ENCODE measurements at places on chromosomes 3 and 15.
A peak's percentile ranks its signal among the peaks of the same experiment; 100 is the strongest.

- DNase-seq, result no peak
Measured at GRCh38 chr3:37770336-37770735, 91.3 kb upstream of the CTDSPL start.

- no peak for DNase-seq
Measured at GRCh38 chr3:11093823-11094340, 60.4 kb upstream of the HRH1 start.

DNA sequence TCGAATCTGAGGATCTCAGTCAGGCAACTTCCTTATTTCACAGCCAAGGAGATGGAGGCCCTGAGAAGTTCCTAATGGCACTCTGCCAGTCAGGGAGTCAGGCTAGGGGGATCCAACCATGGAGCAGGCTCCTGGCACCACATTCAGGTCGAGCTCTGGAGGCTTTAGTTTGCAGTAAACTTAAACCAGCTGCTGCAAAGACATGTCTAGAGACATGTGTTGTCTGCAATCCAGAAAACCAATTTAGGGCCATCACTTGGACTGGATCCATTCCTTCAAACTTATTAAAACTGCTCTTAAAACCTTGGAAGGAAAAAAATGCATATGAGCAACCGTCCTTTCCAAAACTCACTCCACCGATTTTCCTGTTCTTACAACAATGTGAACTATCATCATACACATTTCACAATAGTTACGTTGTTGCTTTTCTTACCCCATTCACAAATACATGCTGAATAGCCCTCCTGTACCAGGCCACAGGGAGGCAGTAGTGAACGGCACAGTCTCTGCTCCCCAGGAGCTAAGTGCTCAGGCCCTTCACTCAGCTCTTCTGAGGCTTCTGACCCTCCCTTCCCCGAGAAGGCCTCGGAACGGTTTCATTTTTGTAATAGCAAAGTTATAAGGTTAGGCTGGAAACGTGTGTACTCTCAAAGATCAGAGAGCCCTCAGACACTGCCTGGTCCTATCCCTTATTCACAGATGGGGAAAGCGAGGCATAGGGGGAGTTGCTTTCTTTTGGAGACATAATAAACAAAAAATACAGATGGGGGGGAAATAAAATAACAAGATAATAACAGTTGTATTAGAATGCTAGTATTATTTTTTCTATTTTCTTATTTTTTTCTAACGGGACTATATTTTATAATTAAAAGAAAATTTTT, 20.1 kb downstream of the RFT1 start:
- DNase-seq, result no peak

DNA sequence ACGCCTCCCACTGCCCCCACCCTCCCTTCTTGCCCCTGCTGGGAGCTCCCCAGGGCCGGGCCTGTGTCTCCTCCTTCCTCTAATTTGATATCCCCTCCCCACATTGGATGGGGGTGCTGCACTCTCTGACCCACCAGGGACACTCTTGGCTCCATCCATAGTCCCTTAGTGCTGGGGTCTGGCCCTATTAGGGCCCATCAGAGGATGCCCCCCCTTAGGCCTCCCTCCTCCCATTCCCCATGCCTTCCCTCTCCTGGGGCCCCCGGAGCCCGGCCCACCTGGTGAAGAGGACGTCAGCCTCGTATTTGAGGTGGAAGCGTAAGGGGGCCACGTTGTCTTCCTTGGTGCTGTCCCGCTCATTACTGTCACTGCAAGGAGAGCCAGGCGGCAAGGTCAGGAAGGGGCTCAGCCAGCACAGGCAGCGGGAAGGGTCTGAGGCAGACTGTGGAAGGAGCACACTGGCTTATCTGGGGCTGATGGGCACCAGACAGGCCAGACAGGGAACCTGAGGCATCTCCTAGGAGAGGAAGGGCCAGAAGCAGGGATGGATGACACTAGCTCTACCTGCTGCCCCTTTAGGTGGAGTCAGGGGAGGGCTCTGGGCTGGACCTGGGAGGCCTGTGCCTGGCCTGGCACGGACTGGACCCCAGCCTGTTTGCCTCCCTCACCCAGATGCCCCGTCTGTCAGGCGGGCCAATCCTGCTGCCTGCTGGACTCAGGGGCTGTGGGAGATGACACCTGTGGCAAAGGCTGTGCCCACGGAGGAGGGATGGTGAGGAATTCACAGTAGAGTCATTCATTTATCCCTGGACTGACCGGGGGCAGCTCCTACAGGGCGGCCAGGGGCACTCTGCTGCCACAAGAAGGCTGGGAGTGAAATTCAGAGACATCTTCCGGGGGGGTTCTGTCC, 36.2 kb downstream of the FEM1B start:
- DNase-seq, result peak; percentile 52

DNA sequence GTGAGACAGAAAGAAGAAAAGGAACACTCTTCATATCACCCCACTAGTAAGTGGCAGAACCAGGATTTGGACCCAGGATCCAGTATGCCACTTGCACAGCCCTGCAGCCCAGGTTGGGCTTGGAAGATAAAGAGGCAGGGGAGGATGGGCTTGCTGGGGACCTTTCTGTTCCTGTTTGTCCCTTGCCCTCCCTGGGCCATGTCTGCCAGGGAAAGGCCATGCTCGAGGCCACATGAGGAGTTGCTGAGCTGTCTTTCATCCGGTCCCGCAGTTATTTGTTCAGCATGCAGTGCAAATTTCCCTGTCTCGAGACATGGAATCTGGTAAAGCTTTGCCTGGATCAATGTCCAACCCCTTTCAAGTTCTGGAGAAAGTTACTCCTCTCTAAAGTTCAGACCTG, 116.0 kb upstream of the MRPS22 start:
- DNase-seq, result no peak

DNA sequence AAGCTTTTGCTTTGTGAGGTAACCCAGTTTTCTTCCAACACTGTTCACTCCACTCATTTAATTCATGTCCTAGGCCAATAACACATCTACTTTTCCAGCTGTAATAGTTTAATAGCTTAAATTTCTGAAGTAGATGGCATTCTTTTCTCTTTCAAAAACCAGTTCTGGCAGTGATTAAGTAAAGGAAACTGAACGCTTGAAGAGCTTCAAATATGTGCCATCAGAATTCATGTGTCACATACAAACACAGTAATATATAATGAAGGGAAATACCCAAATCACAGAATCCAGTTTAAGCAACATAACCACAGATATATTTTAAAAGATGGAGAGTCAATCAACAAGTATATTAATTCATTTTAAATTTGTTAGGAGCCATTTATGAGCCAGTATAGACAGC, 91.0 kb downstream of the TNIK start:
- DNase-seq, result no peak

- DNase-seq, result no peak
Measured at GRCh38 chr3:102936511-102937045, 501.8 kb downstream of the ZPLD1 start.

- no peak for DNase-seq
Measured at GRCh38 chr3:117695871-117696645, 986.5 kb downstream of the TUSC7 start.

- no peak for DNase-seq
Measured at GRCh38 chr3:133948131-133948810, 52.6 kb upstream of the RAB6B start.

DNA sequence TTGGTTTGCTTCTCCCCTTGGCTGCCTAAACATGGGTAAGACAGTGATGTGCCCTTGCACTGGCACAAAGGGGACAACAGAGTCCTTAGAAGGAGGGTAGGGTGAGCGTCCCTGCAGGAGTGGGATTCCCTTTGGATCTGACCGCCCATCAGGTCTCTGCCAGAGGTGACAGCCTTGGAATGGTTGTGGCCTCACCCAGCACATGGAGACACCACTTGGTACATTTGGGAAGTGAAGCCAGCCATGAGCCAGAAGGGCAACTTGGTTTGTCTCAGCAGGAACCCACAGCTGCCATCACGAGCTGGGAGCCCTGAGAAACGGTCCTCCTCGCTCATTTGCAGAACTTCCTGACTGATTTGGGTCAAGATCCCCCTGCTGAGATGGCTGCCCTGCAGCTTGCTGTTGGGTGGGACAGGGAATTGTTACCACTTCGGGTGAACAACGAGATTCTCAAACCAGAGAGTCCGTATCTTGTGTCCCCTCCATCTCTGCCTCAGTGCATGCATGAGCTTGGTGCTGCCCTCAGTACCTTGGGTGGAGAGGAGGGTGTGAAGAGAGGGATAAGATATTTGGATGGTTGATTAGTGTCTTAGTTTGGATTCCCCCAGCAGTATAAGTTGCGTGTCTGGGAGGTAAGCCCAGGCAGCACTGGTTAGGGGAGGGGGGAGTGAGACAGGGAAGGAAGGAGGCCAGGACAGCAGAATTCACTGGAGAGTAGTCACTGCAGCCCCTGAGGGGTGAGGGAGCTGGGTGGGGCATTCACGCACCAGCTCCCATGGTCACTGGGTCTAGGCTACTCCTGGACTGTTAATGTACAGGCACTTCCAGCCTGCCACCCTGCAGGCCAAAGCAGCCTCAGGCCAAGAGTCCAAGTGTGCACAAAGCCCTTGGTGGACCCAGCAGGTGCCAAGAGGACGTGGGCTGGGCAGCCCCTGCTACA, 168.8 kb upstream of the TOPAZ1 start:
- DNase-seq, result no peak

- DNase-seq, result no peak
Measured at GRCh38 chr3:23017801-23018200, 185.3 kb upstream of the UBE2E2 start.

DNA sequence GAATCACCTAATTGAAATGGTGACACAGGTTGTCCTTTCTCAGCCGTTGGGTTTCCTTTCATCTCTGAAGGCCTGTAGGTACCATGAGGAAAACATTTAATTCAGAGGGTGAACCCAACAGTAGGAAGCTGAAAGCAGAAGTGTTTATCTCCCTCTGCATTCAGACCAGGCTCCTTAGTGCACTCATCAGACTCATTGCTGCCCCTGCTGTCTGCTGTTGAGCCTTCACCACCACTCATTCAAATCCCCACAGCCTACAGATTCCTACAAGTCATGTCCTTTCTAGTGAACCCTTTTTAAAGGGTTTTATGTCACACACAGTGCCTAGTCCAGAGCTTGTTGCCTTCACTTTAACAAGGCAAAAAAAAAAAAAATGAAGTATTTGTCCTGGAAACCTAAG, 13.4 kb downstream of the WDR48 start:
- DNase-seq, result no peak

DNA sequence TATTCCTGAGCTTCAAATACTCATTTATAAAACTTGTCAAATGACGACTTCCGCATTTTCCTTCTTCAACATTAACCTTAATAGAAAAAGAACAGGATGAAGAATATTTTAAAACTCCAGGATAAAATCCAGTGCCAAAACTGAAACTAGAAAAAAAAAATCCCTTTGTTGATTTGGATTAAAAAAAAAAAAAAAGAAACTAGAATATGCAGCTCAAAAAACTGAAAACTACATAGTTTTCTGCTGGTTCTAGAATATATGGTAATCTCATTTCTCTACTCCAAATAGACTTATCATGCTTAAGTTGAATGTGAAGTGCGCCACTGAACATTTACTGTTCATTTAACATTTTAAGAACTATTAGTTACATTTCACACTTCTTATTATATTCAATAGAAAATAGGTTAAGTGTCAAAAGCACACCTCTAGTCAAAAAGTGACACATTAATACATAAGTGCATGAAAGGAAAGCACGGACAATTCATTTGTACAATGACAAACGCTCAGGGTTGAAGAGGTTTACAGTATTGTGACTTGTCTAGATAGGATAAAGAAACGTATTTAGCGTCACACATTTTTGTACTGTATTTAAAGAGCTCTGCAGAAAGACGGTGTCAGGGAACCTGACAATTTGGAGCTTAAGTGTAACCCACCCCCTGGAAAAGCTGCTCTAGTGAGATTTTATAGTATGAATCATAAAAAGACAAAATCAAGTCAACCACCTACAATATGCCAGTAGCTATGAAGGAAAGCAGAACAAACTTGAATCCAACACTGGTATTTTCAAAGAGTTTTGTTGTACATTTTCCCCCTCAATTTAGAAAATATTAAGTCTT, 5.8 kb downstream of the TRA2B start:
- no peak for DNase-seq

GRCh38 chr15:89526601-89527441, 30.4 kb upstream of the RHCG start:
- DNase-seq, result no peak

GRCh38 chr3:71407823-71408222, 175.7 kb downstream of the FOXP1 start:
- no peak for DNase-seq

DNA sequence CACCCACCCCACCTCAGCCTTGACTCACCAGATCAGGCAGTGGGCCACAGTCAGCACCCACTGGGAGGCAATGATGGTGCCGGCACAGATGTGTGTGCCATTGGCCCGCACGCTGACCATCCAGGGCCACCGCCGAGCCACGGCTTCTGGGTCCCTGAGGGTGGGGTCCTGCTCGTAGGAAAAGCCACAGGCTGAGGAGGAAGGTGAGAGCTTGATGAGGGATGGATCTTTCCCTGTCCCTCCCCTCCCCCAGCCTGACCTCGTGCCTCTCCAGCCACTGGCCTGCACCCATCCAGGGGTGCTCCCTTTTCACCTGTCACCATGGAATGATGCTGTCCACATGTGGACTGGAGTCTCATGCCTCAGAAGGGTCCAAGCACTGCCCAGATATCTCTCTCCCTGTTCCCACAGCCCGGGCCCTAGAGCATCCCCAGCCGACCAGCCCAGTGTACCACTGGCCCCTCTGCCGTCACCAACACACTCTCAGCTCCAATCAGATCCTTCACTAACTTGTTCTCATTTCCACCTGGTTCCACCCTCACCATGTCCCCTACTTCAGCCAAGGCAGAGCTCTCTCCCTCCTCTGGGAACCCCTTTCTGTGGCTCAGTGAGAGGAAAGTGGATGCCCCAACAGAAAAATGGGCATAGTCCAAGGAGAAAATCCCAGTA, 2.0 kb downstream of the PRSS50 start:
- peak; percentile 45 for DNase-seq

- DNase-seq, result no peak
Measured at GRCh38 chr3:9205345-9206143, 43.9 kb downstream of the SRGAP3 start.

DNA sequence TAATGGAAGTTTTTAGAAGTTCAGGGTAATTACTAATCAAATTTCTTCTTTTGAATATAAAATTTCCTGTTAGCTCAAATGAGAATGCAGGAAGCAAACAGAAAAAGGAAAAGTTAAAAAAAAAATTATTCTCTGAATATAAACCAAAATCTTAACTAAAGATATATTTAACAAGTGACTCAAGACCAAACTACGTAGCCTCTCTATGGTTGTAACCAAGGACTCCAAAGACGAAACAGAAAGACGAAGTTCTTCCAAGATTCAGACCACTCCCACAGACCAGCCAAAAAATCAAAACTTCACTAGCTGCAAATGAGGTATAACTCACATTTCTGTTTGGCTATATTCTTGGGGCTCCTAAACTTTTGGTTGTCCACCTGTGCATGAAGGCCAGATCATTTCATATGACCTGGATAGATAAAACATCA, 846.5 kb upstream of the ALCAM start:
- DNase-seq, result no peak

DNA sequence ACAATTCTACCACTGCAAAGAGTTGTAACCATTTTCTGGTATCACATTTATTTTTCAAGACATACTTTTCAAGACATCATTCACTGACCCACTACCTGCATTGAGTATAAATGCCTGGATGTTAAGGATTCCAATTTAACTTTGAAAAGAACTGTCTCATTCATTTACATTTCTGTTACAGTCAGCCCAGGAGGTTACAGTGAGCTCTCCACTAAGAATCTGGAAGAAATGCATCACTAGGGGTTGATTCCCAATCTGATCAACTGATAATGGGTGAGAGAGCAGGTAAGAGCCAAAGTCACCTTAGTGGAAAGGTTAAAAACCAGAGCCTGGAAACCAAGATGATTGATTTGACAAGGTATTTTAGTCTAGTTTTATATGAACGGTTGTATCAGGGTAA, 81.0 kb downstream of the HHLA2 start:
- no peak for DNase-seq

- peak; percentile 50 for DNase-seq
Measured at GRCh38 chr3:126537730-126538281, 13.9 kb downstream of the CHST13 start.
